ENCODE measurements at places on chromosomes 1 and 21.

GRCh38 chr1:207882692-207883091, 28.2 kb downstream of the CD34 start:
- DNase-seq = no peak

DNA sequence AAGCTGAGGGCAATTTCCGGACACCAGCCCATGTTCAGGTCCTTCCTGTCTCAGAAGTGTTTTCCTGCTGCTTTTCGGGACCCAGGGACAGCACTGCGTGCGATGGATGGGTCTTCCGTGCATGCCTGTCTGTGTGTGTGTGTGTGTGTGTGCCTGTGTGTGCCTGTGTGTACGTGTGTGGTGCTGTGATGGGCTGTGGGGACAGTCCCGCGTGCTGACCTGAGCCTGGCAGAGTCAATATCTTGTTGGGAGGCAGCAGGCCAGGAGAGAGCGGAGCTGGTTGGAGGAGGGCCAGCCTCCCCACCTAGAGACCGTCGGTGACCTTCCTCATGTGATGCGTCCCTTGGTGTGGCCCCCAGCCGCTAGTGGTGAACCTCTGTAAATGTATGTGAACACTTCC, 13.7 kb downstream of the SKI start:
- DNase-seq = no peak

DNA sequence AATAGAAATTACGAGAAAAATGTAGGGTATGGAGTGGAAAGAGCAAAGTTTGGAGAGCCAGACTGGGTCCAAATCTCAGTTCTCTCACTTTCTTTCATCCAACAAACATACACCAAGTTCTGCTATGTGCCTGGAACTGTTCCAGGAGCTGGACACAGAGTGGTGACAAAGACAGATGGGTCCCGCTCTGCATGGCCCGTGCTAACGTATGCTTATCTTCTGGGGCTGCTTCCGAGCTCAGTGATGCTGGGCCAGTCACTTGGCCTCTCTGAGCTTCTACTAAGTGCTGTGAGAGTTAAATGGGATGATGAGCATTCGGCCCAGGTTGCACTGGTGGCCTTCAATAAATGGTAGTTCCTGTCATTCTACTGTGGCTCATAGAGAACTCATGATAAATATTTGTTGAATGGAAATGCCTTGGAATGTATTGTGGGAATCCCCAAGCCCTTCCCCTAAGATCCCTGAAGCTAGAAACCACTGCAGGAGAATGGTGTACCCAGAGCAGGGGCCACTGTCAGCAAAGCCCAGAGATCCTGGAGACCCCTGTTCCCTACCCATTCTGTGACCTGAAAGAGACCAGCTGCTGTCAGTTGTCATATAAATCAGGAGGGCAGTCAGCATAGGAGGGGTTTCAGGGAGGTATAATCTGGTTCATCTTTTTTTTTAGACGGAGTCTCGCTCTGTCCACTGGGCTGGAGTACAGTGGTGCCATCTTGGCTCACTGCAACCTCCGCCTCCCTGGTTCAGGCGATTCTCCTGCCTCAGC, 3.8 kb downstream of the LEMD1 start:
- no peak for DNase-seq

GRCh38 chr1:96596226-96596922, 125.2 kb upstream of the PTBP2 start:
- DNase-seq = peak; percentile 34

GRCh38 chr1:38487396-38487795, 372.2 kb downstream of the RRAGC start:
- DNase-seq = no peak

GRCh38 chr1:179169616-179170467, 59.6 kb downstream of the ABL2 start:
- peak; percentile 87 for DNase-seq

- DNase-seq = no peak
Observed at GRCh38 chr1:230494514-230494913, 68.4 kb upstream of the PGBD5 start.

DNA sequence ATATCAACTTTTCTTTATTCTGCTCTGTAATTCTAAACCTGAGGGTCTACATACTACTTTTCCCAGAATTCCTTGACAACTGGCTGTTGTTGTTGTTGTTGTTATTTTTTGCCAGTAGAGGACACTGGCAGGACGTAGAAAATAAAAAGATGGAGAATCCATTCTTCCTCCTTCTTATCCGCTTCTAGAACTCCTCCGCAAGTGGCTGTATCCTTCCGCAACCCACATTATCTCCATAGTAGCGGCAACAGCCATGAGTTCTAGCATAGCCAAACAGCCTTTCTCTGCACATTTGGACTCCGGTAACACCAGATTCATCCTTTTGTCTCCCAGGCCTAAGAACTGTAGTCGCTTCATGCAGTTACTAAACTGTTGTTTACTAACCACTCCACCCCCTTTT, 91.1 kb upstream of the CACHD1 start:
- DNase-seq = peak; percentile 16

DNA sequence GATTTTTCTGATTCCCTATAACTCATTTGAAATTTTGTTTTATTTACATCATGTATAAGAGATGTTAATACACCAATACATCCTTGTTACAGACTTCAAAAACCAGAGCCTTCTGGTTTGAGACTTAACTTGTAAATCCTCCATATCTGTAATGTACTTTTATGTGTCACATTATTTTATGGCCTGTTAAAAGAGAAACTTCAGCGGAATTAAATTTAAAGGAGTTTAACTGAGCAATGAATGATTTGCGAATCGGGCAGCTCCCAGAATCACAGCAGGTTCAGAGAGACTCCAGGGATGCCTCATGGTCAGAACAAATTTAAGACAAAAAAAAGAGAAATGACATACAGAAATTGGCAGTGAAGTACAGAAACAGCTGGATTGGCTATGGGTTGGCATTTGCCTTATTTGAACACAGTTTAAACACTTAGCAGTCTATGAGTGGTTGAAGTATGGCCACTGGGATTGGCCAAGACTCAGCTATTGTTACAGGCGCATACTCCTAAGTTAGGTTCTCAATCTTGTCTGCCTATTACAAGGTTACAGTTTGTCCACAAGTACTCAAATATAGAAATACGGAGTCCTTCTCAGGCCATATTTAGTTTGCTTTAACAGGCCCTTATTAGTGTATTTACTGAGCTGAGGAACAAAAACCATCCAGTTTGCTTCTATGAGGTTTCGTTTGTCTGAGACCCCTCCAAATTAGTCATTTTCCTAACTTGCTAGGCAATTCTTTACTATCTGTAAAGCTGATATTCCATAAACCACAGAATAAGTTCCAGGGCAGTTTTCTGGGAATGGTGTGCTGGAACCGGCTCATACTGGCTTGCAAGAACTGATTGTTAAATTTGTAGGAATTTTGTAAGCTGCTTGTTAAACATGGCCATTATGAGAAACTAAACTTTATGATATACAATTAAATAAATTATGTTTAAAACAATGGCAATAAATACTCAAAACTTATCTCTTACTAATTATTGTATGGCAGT, 56.2 kb upstream of the WDR26 start:
- no peak for DNase-seq

DNA sequence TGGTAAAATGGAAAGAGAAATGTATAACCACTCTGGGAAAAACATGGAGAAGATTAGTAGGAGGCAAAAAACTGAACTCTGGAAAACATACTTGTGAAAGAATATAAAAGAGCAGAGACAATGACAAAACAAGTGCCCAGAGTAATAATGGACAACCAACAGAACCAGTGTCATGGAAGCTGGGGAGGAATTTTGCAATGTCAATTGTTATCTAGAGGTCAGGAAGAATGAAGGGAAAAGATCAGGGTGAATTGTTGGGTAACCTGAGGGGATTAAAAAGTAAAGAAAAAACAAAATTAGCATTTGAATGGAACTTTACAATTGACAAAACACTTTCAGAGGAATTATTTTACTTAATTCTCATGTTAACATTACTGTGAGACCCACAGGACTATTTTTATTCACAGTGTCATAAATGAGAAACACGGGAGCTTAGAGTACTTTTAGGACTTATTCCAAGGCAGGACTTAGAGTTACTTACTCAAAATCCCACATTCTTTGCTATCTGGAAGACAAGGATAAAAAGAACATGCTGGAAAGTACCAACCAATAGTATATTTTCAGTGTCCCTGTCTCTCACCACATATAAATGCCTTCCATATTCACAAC, 19.5 kb downstream of the JAM2 start:
- no peak for DNase-seq

GRCh38 chr1:80892539-80892938, 908.2 kb upstream of the ADGRL2 start:
- peak; percentile 12 for DNase-seq

GRCh38 chr21:38787461-38788274, 18.1 kb upstream of the ETS2 start:
- DNase-seq = peak; percentile 84

DNA sequence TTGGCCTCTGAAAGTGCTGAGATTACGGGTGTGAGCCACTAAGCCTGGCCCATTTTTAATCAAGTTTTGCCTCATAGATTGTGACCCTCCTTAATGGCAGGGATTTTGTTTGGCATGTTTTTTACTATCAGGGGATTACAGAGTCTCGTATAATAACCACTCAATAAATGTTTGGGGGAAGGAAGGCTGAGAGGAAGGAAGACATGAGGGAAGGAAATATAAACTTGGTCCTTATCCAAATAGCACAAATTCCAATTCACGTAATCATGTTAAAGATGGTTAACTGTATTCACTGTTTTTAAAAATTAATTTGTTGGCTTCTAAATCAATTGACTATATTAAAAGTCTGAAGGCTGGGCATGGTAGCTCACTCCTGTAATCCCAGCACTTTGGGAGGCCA, 30.9 kb upstream of the SERTAD4 start:
- peak; percentile 6 for DNase-seq
